ENCODE measurements at places on chromosomes 6 and 20.

DNA sequence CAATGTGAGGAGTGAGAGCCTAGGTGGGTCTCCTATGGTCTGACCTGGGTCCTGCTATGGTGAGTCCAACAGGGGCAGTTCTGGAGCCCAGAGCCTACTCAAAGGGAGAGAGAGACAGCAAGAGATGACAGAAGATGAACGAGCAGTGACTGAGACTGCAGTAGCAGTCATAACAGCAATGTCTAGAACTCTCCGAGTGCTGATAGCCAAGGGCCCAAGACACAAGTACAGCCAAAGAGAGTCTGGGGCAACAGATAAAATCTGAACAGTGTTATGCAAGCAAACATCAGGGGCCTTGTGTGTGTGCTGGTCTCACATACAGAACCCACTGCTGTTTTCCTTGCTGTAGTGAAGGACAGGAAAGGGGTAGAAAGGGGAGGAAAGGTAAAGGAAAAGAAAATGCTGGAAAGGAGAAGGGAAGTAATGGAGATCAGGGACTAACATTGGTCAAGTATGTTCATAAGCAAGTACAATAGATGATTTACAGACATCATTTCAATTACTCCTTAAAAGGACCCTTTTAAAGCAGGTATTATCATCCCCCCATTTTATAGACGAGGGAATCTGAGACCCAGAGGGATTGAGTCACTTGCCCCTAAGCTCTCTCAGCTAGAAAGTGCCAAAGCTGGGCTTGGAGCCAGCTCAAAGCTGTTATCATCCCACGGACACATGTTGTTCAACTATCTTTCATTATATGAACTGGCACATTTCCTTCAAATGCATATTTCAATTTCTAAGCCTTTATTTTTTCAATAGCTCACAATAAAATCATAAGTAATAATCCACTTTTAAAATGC, 182.3 kb upstream of the RAB32 start:
- DNase-seq, result no peak

- DNase-seq, result no peak
Observed at GRCh38 chr20:55153001-55153645, 677.7 kb downstream of the DOK5 start.

DNA sequence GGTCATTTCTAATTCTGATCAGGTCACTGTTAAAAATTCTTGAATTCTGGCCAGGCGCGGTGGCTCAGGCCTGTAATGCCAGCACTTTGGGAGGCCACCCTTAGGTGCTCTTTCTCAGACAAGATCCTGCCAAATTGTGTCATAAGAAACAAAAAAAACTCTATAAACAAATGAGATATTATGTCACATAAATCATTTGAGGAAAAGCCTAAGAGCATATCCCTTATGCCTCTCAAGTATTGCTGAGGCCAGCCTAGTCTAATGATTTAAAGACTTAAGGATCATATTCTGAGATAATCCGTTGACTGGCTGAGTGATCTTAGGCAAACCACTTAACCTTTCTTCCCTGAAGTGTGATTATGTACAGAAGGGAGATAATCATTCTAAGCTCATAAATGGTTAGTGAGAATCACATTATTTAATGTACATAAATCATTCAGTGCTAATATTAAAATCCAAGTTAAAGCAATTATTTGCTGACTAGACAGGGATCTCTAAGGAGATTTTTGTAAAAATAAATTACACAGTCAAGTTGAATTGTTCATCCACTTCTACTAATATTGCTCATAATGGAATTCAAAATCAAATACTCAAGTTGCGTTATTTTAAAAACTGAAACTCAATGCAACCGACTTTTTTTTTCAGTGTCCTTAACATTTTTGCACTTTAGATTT, 365.4 kb downstream of the PHF3 start:
- DNase-seq, result no peak

DNA sequence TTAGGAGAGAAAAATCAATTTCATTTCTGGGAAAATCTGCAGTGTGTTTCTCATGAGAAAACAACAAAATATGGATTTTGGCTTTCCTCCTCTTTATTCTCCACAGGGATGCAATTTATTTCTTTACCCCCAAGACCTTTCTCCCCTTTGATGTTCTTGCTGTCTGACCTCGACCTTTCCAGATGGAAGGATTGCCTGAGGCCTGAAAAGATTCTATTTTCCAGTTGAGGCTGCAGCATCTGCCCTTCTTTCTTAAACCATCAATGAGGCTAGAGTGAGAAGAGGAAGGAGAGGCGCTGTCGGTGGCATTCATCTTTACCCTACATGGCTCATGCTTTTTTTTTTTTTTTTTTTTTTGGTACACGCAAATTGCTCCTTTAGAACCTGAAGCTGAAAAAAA, 344.2 kb upstream of the BTBD3 start:
- no peak for DNase-seq

DNA sequence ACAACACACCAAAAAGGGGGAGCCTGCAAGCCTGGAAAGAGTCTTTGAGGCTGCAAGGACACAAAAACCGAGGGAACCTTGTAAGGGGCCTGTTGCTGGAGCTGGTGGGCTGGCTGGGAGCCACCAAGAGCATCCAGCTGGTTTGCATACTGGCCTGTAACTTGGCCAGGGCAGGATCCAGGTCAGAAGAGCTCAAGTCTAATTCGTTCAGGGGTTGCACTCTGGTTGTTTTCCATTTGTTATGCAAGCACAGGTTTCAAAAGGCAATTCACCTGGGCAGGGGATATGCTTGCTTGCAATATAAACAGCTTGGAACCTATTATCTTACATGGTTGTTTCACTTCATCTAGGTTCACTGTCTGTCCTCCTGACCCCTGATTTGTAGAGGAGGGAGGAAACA, 98.3 kb upstream of the GCM1 start:
- no peak for DNase-seq

DNA sequence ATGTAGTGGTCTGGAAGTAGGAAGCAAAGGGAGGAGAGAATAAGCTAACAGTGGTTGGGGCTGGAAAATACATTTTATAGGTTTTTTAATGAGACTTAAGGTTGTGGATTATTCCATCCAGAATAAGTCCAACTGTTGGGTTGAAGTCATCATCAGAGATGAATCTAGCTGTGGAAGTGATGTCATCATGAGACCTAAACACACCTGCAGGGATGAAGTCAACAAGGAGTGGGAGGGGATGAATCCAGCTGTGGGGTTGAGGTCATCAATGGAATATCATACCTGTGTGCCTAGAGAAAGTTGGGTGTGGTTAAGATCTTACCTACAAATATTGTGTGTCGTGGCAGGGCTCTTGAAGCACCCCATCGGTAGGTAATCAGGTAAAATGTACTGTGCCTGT, 730.7 kb downstream of the RFPL4B start:
- DNase-seq, result no peak

DNA sequence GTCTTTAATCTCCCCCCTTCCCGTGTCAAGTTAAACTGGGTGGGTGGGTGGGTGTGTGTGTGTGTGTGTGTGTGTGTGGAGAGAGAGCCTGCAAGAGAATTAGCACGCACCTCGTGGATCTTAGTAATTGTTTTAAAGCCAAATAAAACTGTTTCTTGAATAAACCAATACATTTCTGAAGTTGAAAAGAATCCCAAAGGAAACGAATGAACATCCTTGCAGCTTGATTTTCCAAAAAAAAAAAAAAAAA, 381 bp upstream of the BICRAL start:
- no peak for DNase-seq

DNA sequence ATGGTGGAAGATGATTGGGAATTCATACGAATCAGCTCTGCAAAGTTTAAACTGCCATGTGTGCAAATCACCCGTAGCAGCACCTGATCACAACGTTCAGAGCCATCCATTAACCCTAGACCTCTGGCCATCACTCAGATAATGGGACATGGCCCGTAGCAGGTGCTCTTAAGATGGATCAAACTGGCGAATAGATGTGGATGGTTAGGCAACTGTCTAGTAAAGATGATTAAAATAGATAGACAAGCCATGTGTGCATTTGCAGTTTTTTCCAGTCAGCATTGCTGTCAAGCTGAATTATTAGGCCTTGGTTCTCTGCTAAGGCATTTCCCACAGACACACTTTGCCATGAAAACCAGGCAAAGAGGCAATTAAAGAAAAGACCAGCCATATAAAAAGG, 40.6 kb upstream of the PHACTR1 start:
- DNase-seq, result no peak

GRCh38 chr6:44787254-44787834, 399.8 kb downstream of the CDC5L start:
- no peak for DNase-seq
